ENCODE measurements at places on chromosomes 5 and 9. TPM values are rescaled to one million over a fixed set of nuclear protein-coding genes. Genes with fewer than 3 reads are reported as not detected.

TRIM36 gene
- total RNA-seq: 105 TPM

DDX4 gene
- 0.82 TPM for total RNA-seq

GRCh38 chr5:76082772-76083554 lies at the start of gene SV2C:
TSS of gene SV2C (plus strand) at chr5:76083383. CDS start at chr5:76131751, 48,368 bp downstream.
- DNase-seq: peak; percentile 33

GRCh38 chr5:10617103-10617502 lies 53.2 kb downstream of the ANKRD33B start:
- no peak for DNase-seq

- DNase-seq: no peak
Measured at GRCh38 chr5:177176175-177176711, 42.7 kb downstream of the NSD1 start.

- peak; percentile 16 for DNase-seq
Measured at GRCh38 chr9:70257991-70258691, 637 bp upstream of the SMC5 start.

DNA sequence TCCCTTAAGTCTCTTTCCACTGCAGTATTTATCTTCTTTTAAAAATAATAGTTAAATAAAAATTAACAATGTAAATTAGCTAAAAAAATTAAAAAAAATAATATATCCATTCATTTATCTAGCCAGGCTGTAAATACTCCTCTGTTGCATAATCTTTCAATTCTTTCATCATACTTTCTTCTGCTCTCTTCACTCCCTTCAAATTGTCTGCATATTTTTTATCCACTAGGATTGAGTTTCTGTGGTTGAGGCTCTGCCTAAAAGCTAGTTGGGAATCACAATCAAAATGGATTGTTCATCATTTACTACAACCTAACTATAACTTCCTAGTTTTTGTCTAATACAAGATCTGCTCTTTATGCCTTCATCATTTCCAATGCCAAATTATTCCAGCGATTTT lies 182.2 kb downstream of the PDE4D start:
- no peak for DNase-seq

MARCHF11 gene
- total RNA-seq: 3.7 TPM

FOXD4 gene
- 1.2 TPM for total RNA-seq

- DNase-seq: peak; percentile 49
Measured at GRCh38 chr9:132114102-132114707, 34.5 kb upstream of the MED27 start.

PCDHGA3 gene
- total RNA-seq: 4.1 TPM

DNA sequence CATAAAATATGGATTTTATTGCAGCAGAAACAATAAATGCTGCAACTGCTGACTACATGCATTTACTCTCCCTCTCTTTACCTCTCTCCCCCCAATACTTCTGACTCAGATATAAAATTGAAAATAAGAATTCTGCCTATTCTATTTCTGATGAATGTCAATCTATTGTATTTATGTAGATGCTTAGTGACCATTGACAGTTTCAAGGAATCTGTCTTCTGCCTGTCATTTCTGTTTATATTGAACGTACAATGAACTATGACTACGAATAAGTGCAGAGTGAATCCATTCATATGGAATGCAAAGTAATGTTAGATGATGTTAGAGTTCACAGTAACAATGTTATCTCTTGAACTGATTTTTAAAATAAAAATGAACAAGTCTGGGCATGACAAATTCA lies 898 bp downstream of the CDH10 start:
- DNase-seq: no peak

TMEM171 gene
- 0.41 TPM for total RNA-seq

DNA sequence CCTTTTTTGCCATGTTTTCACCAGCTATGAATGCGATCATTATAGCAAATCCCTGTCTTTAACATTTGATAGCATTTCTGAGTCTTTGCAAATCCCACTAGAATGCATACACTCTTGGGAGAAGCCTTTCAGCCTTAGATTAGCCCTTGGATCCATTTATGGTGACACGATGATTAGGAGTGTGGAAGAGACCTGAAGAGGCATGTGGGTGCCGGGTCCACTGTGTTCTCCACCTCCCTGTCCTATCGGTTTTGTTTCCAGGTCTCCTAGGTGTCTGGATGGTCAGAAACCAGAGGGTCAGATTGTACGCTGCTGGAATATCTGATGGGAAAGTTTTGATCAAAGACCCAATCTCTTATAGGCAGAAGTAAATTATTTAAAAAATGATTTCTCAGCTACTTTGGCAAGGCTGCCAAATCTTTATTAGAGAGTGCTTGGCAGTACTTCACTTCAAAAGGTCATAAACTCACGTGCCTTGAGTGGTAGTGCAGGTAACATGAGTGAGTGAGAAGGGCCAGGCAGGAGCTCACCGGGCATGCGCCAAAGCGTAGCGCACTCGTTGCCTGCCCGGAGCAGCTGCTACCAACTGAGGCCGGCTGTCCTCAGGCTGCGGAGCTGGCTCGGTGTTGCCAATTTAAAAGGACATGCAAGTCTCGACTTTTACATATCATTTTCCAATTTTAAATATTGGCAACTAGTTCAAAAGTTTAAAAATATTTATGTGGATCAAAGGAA lies 51.3 kb downstream of the PCSK5 start:
- no peak for DNase-seq
